ENCODE measurements at places on chromosomes 11 and 22. TPM values are rescaled to one million over a fixed set of nuclear protein-coding genes. Genes with fewer than 3 reads are reported as not detected.

DNA sequence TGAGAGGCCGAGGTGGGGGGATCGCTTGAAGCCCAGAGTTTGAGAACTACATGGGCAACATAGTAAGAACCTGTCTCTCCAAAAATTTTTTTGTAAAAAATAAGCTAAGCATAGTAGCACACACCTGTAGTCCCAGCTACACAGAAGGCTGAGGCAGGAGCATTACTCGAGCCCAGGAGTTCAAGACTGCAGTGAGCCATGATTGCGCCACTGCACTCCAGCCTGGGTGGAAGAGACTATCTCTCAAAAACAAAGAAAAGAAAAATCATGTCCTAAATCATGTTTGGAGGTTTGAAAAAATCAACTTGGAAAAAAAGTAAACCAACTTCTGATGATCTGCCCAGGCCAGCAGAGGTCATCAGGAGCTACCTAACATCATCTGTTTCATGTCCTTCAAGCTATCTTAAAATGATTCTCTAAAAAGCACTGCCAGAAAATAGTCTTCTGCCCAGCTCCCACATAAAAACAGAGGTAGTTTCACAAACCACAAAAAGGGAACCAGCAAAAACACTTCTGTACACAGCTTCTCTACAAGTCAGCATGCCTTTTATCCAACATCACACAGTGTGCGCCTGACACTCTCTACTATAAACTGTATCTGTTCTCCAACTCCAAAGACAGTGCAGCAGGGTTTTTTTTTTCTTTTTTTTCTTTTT is 165.0 kb downstream of the SOX6 start:
- no peak overlapping the region for H3K4me3 ChIP-seq
- DNase-seq = no peak
- no peak overlapping the region for H3K27ac ChIP-seq

GRCh38 chr22:19986410-19987341 is 29.9 kb downstream of the ARVCF start:
- H3K27ac ChIP-seq = no peak overlapping the region
- no peaks in the 10 kb centered on the region for H3K27me3 ChIP-seq
- peaks cover 3% of the 10 kb centered on the region for H3K4me1 ChIP-seq
- peak overlapping the region; percentile 15 for H3K4me3 ChIP-seq
- DNase-seq = peak; percentile 72
- no peaks in the 10 kb centered on the region for H3K36me3 ChIP-seq

DNA sequence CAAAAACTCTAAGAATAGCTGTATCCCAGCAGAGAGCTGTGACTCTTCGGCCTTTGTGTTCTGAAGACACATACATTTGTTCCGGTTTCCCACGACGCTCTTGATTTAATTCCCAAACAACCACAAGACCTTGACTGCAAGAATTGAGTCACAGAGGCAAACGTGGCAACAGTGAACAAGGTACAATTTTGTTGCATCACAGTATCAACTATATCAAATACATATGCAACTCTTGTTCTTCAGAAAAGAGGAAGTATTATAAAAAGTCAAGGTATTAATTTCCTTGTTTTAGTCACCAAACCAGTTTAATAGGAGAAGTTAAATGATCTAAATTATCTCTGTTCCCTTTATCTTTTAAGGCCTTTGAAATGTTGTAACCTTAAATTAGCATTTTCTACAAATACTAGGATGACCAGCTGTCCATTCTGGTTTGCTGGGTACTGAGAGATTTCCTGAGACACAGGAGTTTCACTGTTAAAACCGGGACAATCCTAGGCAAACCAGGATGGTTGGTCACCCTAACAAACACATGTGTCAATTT is 11.1 kb downstream of the HPS5 start:
- H3K4me1 ChIP-seq = no peaks in the 10 kb centered on the region
- H3K27ac ChIP-seq = no peak overlapping the region
- H3K4me3 ChIP-seq = no peak overlapping the region
- no peaks in the 10 kb centered on the region for H3K27me3 ChIP-seq
- no peak for DNase-seq

GRCh38 chr22:38504731-38505540 is 1.2 kb downstream of the DDX17 start:
- no peaks in the 10 kb centered on the region for H3K27me3 ChIP-seq
- peak; percentile 75 for DNase-seq
- H3K4me3 ChIP-seq = peak overlapping the region; percentile 99
- H3K36me3 ChIP-seq = peaks cover 57% of the 10 kb centered on the region
- peak overlapping the region; percentile 98 for H3K27ac ChIP-seq

The TBC1D10A gene
- 47.6 TPM for total RNA-seq

The APOA5 gene
- not detected for total RNA-seq

The KCNK4 gene
- total RNA-seq = not detected

The SLC22A12 gene
- not detected for total RNA-seq

All from activated CD8-positive, alpha-beta T cell treated with anti-CD3 and anti-CD28 coated beads, Interleukin-2, amount 10 ng/mL, durations not matched to agents 7 days and 5 days (primary cell).